Astrocyte of the hippocampus (primary cell): ENCODE measurements at places on chromosomes 7 and 10.
A peak's percentile ranks its signal among the peaks of the same experiment; 100 is the strongest.

DNA sequence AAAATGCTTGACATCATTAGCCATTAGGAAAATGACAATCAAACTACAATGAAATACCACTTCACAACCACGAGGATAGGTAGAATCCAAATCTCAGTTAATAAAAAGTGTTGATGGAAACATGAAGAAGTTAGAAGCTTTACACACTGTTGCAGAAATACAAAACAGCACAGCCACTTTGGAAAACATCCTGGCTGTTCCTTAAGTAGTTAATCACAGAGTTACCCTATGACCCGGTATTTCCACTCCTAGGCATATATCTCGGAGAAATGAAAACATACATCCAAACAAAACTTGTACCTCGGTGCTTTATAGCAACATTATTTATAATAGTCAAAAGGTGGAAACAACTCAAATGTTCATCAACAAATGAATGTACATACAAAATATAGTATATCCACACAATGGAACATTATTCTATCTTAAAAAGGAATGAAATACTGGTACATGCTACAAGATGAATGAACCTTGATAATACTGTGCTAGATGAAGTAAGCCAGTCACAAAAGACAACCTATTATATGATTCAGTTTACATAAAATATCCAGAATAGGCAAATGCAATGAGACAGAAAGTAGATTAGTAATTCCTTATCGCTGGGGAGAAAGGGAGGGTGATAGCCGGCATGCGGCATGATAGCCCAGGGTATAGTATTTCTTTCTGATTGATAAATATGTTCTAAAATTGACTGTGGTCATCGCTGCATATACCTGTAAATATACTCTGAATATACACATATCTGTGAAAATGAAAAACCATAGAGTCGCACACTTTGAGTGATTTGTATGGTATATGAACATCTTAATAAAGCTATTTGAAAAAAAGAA is 1.9 kb downstream of the VWDE start:
- DNase-seq: no peak

- DNase-seq: no peak
Measured at GRCh38 chr10:33125522-33126517, 167.8 kb upstream of the ITGB1 start.

DNA sequence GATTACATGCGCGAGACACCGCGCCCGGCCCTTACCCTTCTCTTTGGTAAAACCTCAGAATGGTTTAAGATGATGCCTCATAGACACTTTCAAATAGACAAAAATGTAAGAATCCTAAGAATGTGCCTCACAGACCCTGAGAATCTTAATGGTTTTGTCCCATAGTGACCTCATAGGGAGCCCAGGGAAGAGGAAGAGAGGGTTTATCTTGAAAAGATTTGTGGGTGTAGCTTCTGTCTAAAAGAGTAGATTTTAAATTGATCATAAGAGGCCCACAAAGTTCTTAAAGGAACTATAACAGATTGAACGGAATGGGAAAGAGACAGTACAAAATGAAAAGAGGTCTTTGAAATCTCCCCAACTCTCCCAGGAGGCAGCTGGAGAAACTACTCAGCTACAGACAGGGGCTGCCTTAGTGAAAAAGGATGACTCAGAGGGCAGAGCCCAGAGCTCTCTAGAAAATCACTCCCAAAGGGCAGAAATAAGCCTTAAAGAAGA is 220.6 kb downstream of the ADRA2A start:
- peak; percentile 59 for DNase-seq

- DNase-seq: peak; percentile 79
Measured at GRCh38 chr7:92025260-92025659, 84.6 kb downstream of the AKAP9 start.

- DNase-seq: peak; percentile 83
Measured at GRCh38 chr10:2949948-2950354, 117.4 kb upstream of the PFKP start.

DNA sequence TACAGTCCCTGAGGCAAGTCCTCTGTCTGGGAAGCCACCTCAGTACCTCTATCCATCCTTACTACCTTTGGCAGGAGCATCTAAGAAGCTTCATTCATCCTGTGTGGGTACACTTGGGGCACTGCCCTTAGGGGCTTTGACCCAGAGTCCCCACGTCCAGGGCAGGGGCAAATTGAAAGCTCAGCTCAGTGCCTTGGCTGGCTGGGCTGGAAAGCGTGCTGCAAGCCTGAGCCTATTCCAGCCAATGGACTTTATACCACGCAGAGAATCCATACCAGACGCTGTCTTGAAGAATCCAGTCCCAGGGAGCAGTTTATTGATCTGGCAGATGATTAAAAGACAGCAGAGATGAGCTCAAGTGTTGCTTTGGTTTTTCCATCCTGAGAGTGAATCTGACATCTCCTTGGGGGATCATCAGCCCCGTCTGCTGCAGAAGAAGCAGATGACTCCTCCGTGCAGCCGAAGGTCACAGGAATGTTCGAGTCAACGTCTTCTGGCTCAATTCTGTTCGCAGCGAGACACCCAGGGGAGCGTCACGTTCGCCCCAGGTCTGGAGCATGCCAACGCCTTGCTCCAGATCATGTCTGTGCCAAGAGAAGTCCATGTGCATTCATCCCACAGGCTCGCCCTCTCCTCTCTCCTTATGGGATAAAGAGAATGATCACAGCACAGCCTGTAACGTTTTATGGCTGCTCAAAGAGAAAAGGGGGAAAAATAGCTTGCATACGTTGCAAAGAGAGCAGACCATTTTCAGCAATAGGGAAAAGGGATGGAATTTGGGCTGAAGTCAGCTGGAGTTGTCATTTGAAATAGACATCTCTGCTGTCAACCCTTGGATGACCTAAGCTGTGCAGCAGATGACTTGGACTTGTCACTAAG is 35.8 kb upstream of the LYZL1 start:
- no peak for DNase-seq

DNA sequence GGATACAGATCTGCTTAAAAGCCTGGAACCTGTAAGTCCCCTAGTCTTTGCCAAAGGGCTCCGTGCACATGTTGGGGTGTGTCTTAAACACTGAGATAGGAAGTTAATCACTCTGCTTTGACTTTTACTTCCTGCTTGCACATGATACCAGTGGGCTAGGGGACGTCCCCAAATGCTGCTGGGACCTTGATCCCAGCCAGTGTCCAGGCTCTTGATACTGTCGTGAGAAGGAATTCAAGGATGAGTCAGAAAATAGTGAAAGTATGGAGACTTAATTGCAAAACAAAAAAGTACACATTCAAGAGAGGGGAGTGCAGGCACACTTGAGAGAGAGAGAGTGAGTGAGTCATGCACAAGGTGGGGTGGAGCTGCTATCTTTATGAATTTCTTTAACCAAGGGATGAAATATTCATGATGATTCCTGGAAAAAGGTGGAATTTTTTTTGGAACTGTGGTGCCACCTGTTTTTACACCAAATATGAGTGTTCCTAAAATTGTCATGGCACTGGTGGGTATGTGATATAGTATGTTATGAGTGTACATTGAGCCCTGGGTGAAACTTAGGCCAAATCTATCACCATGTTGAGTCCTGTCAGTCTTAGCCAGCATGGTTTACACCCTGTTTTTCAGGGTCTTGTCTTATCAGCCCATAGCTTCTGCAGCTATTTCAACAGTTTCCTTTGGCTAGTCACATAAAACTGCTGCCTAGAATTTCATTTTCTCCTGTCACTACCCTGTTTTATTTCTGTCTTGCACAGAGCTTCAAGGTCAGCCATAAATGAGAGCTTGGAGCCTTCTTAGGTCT is 88.3 kb upstream of the CYP26C1 start:
- peak; percentile 59 for DNase-seq

- no peak for DNase-seq
Measured at GRCh38 chr10:30374353-30374752, 25.3 kb upstream of the MTPAP start.

DNA sequence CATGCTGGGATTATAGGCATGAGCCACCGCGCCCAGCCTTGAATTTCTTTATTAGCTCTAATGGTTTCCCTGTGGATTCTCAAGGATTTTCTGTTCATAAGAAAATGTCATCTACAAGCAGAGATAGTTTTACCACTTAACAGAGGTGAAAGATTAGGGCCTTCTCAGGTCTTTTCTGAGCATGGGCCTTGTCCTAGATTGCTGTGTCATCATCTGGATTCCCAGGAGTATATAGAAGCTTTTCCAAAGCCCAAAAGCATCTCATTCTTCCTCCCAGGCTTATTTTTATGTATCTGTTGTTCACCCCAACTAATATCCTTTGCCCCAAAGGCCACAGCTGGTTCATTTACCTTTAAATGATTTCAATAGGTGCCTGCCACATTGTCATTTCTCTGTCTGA is 13.7 kb upstream of the ZNF248 start:
- DNase-seq: no peak

DNA sequence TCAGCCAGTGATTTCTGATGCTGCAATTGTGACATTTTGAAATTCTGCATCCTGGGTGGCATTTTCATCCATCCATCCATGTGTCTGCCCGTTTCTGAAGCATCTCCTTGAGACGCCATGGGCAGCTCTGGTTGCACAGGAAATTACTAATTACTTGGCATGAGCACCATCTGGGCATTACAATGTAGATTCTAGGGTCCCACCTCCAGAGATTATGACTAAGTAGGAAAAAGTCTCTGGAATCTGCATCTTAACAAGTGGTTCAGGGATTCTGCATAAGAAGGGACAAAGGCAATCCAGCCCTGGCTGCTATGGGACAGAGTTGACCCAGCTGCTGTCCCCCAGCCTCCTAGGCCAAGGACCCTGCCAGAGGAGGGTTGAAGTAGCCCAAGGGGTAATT is 65.3 kb downstream of the CUZD1 start:
- peak; percentile 82 for DNase-seq

DNA sequence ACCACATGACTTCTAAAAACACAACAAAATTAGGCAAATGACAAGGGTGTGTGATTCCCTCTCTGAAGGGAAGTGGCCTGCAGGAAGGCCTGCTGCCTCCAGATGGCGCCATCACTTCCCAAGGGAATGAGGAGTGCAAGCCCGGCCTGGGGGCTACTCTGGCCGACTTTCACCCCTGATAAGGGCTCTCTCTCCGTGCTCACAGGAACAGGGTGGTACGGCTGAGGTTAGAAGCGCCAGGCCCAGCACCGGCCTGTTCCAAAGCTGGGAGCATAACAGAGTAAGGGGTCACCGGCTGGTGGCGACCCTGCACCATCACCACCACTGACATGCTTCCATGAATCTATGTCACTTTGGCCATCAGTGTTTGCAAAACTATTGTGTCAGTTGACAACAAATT is 13.1 kb downstream of the RBP3 start:
- peak; percentile 52 for DNase-seq

DNA sequence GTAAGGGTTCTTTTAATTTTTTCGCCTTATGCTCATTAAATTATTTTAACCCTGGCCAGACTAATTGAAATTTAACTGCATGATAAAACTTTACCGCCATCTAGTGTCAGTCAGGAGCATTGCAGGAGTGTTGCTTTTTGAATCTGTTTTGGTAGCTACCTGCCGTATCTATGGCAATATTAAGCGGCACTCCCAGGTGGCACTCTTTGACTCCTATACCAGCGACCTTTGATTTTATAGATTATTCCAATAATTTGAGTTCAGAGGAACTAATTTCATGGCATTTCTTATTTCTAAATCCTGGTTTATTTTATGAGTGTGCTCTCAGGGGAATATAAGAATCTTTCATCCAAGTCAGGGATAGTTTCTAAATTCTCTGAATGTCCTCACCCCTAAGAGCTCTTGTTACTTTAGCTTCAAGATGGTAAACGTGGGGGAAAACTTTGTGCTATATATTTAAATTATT is 198.9 kb downstream of the REEP3 start:
- peak; percentile 69 for DNase-seq

GRCh38 chr10:13716081-13717071 is 129.6 kb downstream of the PRPF18 start:
- DNase-seq: peak; percentile 21

DNA sequence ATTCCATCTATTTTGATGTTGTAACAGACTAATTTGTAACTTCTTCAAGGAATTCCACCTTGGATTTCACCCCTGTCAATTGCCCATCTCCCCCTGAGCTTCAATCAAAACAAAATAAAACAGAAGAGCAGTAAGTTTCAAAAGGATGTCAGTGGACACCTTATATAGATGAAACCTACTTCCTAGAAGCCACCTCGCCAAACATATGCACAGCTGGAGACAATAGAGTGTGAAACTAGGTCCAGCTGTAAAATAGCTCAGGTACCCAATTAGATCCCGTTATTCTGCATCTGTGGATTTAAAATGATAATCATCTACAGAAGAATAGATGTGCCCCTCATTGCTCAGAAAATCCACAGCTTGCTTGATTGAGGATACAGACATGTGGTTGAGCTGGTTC is 598.6 kb downstream of the SH2D4B start:
- no peak for DNase-seq

- no peak for DNase-seq
Measured at GRCh38 chr10:117728087-117728486, 185.5 kb downstream of the EMX2 start.

- peak; percentile 27 for DNase-seq
Measured at GRCh38 chr7:137801003-137801402, 45.8 kb downstream of the DGKI start.

GRCh38 chr10:120308589-120308988 is 148.4 kb upstream of the PLPP4 start:
- DNase-seq: no peak

- no peak for DNase-seq
Measured at GRCh38 chr7:1675036-1675671, 5.1 kb downstream of the ELFN1 start.

DNA sequence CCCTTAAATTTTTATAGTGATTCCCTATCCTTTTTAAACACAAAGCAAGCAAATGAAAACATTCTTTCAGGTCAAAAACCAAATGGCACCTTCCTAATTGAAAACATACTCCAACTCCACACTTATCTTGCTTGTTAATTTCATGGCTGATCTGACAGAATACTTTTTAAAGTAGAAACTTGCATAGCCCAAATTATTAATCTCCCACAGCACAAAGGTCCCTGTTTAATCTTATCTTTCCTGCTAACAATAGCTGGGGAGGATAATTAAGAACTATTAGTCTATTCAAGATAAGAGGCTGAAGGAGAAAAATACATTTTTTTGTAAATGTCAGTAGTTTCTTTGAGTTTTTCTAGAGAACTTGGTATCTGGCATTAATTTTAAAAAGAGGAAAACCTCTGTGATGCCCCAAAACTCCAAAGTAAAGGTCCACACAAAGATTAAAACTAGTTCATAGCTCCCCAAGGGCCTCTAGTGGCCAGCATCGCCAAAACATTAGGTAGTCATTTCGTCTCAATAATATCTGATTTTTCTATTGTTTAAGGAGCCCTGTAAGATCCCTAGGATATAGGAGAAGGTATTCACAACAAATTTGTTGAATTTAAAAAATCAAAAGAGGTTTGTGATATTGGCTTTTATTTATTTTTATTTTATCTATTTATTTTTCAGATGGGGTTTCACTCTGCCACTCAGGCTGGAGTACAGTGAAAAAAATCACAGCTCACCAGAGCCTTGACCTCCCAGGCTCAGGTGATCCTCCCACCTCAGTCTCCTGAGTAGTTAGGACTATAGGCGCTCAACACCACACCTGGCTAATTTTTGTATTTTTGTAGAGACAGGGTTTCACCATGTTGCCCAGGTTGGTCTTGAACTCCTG is 14.7 kb downstream of the CDNF start:
- peak; percentile 63 for DNase-seq

- DNase-seq: no peak
Measured at GRCh38 chr7:155491812-155492211, 33.9 kb downstream of the EN2 start.

GRCh38 chr10:4474829-4475228 is 351.2 kb upstream of the AKR1E2 start:
- DNase-seq: no peak

- no peak for DNase-seq
Measured at GRCh38 chr10:131851346-131851745, 49.5 kb upstream of the PPP2R2D start.

- no peak for DNase-seq
Measured at GRCh38 chr10:92729886-92730285, 40.1 kb downstream of the HHEX start.
